ENCODE measurements at places on chromosomes 1 and 21.
A peak's percentile ranks its signal among the peaks of the same experiment; 100 is the strongest.

DNA sequence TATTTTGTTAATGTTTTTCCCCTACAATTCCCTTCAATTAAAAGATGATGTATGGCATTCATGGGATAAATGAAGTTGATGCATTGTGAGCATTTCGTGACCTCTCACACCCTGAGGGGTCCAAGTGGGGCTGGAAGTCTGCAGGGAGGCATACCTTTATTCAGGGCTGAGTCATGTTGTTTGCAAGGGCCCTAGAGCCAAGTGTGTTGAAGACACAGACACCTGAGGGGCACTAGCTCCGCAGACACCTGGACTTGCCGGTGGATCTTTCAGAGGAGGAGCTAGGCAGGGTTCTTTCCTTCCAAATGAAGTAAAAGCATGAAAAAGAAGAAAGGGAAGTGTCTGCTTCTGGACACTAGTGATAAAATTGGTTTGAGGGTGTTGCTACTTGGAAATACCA lies 57.0 kb upstream of the RGS7 start:
- no peak for DNase-seq

DNA sequence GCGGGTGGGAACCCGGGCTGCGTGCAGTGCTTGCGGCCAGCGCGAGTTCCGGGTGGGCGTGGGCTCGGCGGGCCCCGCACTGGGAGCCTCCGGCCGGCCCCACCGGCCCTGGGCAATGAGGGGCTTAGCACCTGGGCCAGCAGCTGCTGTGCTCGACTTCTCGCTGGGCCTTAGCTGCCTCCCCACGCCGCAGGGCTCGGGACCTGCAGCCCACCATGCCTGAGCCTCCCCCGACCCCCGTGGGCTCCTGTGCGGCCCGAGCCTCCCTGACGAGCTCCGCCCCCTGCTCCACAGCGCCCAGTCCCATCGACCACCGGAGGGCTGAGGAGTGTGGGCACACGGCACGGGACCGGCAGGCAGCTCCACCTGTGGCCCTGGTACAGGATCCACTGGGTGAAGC lies 23.7 kb upstream of the CLIC4 start:
- DNase-seq: no peak

DNA sequence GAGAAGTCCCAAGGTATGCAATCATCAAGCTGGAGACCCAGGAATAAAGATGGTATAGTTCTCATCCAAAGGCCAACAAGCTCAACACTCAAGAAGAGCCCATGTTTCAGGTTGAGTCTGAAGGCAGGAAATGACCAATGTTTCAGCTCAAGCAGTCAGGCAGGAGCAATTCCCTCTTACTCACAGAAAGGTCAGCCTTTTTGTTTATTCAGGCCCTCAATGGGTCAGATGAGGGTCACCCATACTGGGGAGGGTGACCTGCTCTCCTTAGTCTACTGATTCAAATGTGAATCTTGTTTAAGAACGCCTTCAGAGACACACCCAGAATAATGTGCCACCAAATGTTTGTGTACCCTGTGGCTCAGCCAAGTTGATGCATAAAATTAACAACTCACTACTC lies 262.4 kb downstream of the USP25 start:
- DNase-seq: no peak

DNA sequence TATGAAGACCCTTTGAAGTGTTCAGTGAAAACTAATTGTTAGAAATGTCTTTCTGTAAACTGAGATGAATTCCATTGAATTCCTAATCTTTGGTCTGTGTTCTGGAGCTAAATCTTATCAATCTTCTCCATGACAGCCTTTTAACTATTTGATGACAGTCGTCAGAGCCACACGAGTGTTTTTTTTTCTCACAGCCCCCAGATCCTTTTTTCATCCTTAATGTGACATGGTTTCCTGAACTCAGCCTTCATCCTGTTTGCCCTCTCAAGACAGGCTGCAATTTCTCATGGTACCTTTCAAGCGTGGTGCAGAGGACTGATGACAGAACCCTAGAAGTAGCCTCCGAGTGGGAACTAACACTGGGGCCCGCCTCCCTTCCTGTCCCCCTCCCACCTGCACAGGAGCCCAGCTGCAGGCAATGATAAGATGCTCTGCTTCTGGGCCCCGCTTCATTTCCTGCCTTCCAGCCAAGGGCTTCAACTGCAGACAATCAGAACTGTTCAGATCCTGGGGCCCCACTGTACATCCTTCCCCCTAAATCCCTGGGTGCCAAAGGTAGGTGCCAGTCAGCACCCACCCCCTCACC lies 114.6 kb upstream of the VAV3 start:
- DNase-seq: no peak

GRCh38 chr1:156160000-156160742 lies 6.8 kb downstream of the SEMA4A start:
- DNase-seq: no peak

GRCh38 chr1:19036041-19036812 lies 79.8 kb upstream of the IFFO2 start:
- peak; percentile 9 for DNase-seq

DNA sequence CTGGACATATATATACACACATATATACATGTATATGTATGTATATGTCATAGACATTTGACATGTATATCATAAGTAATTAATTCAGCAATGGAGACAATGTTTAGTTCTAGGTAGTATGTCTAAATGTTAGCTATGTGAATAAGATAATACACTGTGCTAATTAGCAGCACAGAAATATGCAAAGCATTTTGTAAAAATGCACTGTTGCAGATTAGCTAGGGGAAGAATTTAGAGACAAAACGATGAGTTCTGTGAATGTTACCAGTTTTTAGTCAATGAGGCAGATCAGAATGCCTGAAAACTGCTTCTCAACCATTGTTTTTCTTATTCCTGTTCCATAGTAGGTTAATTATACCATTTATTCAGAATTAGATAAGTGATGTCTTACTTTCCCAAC lies 86.3 kb downstream of the TGFB2 start:
- DNase-seq: no peak

- no peak for DNase-seq
Observed at GRCh38 chr1:200319148-200319547, 90.7 kb downstream of the ZNF281 start.

GRCh38 chr1:10361515-10361914 lies 37.3 kb upstream of the PGD start:
- no peak for DNase-seq

DNA sequence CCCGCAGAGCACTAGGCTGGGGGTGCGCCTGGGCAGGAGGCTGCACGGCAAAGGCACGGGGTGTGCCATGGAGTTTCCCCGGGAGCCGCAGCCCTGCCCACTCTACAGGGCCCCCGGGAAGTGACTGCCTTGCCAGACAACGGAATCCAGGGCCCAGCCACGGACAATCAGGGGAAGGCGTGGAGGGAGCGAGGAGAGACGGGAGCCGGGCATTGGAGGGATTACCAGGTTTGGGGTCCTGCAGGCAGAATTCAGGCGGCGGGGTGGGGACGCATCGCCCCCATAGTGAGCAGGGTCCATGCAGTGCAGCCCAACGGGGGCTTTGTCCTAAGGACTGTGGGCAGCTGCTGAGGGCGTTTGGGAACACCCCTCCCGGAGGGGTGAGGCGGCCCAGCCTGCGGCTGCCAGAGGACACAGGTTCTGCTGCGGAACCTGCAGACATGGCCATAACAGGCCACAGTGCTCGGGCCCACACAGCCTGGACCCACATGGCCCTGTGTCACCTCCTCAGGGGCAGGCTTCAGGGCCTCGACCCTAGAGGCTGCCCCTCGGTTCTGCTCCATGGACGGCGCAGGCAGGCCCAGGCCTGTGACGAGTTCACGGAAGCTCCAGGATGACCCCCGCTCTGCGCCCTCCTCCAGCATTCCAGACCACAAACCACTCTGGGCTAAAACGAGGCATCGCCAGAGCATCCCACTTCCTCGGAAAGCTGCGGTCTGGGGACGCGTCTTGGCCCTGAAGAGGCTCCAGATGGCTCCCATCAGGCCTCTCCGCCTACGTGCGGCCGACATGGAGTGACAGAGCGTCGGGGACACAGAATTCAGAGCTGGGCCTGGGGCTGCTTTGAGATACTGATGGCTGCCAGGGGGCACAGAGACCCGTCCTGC lies 54.5 kb downstream of the COL6A1 start:
- DNase-seq: peak; percentile 84

GRCh38 chr1:117250061-117250606 lies 39.4 kb upstream of the VTCN1 start:
- no peak for DNase-seq
